ENCODE measurements at places on chromosomes 3 and 15.

- no peak for DNase-seq
Observed at GRCh38 chr15:53506370-53506769, 253.1 kb downstream of the WDR72 start.

DNA sequence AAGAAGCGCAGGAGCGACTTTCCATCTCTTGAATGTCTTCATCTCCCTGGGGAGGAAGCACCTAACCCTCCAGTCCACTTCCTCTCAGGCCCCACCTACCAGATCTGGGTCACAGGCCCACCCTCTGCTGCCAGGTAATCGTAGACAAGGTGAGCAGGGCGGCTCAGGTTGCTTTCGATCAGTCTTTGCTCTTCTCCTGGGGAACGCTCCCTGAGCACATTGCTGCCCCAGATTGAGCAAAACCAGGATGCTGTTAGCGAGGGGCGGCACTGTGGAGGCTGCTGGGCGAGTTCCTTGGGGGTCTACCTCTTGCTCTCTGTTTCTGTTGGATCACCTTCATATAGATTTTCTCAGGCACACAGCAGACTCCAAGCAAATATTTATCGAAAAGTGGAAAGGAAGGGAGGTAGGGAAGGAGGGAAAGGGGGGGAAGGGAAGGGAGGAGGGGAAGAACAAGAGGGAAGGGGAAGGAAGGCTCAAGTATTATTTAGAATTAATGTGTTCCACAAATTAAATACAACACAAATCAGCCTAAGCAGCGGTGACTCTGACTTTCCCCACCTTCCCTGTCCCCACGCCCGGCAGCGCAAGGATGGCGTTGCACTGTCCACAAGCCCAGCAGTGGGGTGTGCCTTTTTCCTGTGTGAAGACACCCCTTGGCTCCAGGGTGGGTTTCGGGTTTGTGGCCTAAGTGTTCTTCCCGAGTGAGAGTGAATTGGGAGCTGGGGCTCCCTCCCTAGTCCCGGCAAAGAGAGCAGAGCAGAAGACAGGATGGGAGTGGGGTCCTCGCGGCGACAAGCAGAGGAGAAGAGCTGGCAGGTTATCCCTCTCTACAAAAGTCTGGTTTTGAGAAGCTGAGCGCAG is 6.1 kb upstream of the PCSK6 start:
- DNase-seq: no peak

GRCh38 chr3:148459931-148460513 is 237.7 kb upstream of the AGTR1 start:
- DNase-seq: no peak

DNA sequence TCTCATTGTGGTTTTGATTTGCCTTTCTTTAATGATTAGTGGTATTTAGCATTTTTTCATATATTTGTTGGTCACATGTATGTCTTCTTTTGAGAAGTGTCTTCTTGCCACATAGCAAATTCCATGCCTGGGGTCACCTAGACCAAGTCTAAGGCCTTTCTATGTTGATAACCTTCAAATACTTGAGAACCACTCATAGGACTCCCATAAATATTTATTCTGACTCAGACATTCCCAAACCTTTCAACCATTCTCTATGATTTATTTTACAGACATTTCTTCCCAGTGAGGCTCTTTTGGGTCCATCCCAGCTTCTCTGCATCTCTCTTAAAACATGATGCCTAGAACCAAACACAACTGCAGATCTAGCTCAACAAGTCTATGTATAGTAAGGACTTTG is 69.2 kb downstream of the ATP8B4 start:
- peak; percentile 80 for DNase-seq

DNA sequence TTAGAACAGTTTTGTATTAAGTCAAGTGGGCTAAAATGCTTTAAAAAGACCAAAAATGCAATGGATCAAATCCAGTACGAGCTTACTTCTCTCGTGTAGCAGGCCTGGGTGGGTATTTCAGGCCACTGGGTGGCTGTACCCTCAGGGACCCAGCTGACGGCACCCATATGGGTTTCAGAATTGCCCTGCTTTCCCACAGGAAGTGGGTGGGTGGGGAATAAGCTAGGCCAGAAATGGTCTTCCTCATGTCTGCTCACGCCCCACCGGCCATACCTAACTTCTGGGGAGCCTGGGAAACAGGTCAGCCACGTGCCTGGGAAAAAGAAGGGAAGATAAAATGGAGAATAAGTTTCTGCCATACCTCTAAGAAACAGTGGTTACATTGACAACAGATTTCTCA is 20.3 kb downstream of the GPR160 start:
- no peak for DNase-seq

DNA sequence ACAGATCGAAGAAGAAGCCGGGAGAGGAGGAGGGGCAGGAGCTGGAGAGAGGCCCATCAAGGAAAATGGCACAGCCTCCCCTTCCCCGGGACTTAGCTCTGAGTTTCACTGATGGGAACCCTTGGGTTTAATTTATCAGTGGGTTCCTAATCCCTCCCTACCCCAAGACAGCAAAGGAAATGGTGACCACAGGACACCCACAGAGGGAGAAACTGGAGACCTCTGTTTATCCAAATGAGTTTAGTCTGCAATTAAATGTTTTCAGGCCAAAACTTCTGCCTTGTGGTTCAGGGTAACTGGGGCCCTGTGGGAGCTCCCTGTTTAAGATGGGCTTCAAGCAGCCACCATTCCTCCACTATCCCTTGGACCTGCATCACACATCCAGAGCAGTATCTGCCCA is 190.8 kb upstream of the TOPAZ1 start:
- no peak for DNase-seq

GRCh38 chr3:168517249-168518071 is 421.7 kb upstream of the GOLIM4 start:
- DNase-seq: no peak

GRCh38 chr3:69020424-69020823 is 6.9 kb upstream of the EOGT start:
- no peak for DNase-seq

DNA sequence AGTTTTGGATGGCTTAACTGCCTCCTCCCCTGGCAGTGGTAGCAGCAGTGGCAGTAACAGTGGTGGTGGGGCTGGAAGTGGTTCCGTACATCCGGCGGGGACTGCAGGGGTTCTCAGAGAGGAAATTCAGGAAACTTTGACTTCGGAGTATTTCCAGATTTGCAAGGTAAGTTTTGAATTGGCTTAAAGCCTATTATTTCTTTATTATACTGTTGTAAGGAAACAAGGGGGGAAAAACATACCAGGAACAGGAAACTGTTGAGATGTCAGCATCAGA is 1.5 kb downstream of the STXBP5L start:
- DNase-seq: no peak

GRCh38 chr15:64284042-64284441 is 71.9 kb downstream of the CSNK1G1 start:
- peak; percentile 16 for DNase-seq

DNA sequence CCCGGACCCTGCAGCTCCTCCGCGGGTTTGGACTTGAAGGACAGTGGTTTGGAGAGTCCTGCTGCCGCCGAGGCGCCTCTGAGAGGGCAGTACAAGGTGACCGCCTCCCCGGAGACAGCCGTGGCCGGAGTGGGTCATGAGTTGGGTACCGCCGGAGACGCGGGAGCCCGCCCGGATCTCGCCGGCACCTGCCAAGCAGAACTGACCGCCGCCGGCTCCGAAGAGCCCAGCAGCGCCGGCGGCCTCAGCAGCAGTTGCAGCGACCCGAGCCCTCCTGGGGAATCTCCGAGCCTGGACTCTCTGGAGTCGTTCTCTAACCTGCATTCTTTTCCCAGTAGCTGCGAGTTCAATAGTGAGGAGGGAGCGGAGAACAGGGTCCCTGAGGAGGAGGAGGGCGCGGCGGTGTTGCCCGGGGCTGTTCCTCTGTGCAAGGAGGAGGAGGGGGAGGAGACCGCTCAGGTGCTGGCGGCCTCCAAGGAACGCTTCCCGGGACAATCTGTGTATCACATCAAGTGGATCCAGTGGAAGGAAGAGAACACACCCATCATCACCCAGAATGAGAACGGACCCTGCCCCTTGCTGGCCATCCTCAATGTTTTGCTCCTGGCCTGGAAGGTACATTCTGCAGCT is 634 bp downstream of the MINDY2 start:
- no peak for DNase-seq

- DNase-seq: no peak
Observed at GRCh38 chr15:58554758-58555157, 123.0 kb downstream of the LIPC start.

GRCh38 chr15:42329161-42329560 is 30.1 kb upstream of the CAPN3 start:
- DNase-seq: no peak

GRCh38 chr3:124804875-124805274 is 74.6 kb downstream of the UMPS start:
- DNase-seq: no peak

DNA sequence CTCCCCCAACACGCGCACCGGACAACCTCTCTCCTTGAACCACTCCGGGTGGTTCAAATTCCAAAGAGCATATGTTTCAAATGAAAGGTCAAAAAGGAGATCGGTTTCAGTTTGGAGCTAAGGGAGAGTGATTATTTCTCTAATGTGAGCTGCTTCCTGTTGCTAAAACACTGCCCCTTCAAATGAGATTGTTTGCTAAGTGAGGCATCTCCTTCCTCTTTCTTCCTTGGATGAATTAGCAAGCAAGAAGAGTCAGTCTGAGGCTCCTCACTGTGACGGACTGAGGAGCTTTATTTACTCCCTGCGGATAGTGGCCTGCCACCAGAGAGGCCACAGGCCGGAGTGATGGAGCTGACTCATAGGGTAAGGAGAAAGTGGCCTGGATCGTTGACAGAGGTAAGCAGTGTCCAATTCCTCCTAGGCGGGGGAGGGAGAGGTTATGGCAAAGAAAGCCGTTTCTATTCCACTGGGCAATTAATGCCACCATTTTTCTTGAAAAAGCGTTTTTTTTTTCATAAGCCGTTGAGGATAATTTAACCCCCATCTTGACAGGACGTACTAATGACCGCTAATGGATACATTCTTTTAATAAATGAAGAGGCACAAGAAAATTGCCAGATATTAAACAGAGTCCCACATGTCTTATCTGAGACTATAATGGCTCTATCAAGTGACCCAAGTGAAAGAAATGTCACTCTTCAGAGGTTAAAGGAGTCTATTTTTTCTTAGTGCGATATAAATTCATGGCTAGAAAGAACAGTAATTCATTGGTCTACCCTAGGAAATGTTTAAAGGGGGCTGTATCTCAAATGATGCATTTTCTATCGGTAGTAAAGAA is 167.0 kb upstream of the ANKRD28 start:
- peak; percentile 53 for DNase-seq

DNA sequence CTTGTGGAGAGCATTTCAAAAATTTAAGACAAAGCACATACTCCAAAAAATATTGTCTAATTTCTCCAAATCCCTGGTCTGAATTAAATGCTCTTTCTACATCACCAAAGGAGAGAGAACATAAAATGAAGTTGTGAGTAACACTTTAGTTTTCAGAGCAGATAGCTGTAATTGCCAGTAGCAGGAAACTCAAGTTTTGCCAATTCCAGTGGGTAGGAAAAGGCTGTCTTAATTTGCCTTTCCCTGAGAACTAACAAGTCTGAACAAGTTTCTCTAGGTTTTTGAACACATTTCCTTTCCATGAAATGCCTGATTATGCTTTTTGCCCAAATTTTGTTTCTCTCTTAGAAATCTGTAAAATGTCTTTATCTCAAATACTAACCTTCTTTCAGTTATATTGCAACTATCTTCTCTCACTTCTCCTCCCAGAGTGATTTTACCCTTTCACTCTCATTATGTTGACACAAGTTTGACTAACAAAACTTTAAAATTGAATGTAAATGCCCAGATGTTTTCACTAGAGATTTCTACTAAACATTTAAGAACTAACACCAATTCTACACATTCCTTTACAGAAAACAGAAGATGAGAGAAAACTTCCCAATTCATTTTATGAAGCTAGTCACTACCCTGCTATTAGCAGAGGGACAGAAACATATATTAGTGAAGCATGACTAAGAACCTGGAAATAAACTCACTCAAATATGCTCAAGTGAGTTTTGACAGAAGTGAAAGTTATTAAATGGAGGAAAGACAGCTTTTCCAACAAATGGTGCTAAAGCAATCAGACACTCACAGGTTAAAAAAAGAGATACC is 38.4 kb downstream of the RFX7 start:
- DNase-seq: no peak
